GM06990 (cell line): ENCODE measurements at places on chromosomes 7 and 10.

GRCh38 chr7:3043544-3044371, at the start of gene CARD11:
TSS of gene CARD11 (minus strand) at chr7:3043867. CDS start at chr7:2958506, 85,361 bp downstream.
- peak; percentile 67 for DNase-seq

- peak; percentile 48 for DNase-seq
Measured at GRCh38 chr7:138023618-138024342, 21.9 kb upstream of the CREB3L2 start.

DNA sequence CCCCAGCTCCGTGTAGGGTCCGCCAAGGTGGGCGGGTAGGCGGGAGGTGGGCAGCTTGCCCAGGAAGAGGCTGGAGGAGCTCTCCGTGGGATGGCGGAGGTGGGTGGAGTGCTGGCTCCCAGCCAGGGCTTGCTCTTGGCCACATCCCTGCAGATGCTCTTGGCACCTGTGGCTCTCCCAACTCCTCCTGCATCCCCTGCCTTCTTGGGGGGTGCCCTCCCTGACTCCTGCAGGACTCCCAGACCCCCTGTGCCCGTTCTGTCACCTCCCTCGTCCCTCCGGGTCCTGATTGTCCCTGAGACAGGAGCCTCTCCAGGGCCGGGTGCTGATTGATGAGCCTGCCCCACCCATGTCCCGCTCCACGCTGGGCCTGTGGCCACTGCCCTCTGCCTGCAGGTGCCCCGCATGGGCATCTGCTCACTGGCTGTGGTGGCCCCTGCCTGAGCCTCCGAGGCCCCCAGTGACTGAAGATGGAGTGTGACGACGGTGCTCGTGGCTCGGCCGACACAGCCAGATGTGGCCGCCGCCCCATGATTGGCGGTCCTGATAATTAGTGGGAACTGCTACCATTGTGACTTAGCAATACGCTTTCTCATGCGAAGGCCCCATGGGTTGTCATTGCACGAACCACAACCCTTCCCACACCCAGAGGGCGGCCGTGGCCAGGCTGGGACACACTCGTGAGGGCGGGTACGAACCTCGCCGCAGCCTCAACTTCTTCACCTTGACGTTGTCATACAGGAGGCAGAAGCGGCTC, 23.6 kb downstream of the CFAP46 start:
- DNase-seq: no peak

- DNase-seq: no peak
Measured at GRCh38 chr7:123751821-123752220, 3.0 kb upstream of the WASL start.

- no peak for DNase-seq
Measured at GRCh38 chr10:114258274-114258840, 19.3 kb downstream of the VWA2 start.

DNA sequence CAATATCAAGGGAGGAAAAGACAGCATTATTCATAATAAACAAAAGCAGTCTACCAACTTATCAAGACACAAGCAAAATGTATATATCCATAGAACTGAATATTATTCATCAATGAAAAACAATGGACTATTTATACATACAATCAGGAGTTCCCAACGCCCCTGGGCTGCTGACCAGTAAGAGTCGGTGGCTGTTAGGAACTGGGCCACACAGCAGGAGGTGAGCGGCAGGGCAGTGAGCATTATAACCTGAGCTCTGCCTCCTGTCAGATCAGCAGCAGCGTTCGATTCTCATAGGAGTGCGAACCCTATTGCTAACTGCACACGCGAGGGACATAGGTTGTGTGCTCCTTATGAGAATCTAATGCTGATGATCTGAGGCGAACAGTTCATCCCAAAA, 71.7 kb upstream of the GPR22 start:
- DNase-seq: no peak

GRCh38 chr7:24133691-24134090, 150.3 kb upstream of the NPY start:
- DNase-seq: no peak

DNA sequence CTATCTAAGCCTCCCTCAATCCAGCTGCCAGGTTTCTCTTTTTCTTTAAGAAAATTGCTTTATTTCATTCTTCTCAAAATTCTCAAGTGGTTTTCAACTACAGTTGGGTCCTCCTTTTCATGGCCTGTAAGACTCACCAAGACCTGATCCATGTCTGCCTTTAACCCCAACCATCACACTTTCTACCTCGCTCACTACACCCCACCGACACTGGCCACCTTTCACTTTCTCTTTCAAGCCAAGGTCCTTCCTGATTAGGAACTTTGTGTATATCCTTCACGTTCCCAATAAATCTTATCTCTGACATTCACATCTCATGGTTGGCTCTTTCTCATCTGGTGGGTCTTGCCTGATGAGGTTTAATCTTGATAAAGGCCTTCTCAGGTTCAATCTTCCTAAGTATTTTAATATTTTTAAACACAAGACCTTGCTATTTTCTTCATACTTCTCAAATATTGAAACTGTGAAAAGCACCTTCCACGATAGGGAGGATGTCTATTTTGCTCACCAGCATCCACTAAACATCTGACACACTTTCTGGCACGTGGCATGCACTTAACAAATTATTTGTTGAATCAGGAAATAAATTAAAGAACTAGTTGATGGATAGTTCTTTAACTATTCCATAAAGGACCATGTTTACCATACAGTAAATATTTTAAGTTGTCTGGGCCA, 624.8 kb downstream of the GRID1 start:
- DNase-seq: no peak

DNA sequence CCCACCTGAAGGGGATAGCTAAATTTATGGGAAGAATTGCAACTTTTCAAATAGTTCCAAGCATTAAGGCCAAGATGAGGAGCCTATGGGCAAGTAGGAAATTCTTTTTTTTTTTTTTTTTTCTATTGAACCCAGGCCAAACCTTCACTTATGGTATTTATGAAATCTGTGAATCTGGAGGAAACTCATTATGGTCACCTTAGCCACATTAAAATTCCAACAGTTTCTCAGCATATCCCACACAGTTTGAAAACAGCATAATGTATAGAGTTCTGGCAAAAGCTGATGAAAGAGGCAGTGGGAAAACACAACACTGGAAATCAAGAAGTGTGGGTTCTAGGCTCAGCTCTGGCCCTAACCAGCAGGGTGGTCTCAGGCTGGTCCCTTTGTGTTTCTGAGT, 236.9 kb downstream of the PTEN start:
- DNase-seq: no peak

- DNase-seq: no peak
Measured at GRCh38 chr10:117552156-117552631, 9.6 kb downstream of the EMX2 start.

DNA sequence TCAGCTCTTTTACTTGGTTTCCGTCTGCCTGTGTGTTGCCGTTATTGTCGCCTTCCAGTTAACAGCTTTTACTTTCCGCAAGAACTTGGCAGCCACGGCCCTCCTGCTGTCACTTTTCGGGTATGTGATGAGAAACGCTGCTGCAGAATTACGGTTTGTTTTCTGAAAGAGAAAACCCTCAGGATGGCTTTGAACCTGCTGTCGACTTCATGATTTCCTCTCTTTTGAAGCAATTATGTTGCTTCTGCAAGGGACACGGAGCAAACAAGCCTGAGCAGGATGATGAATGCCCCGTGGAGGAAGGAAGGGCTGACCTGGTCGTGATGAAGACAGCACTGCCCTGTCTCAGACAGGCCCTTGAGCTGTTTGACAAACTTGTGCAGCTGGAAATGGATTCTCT, 339.8 kb downstream of the ABCA13 start:
- DNase-seq: no peak

DNA sequence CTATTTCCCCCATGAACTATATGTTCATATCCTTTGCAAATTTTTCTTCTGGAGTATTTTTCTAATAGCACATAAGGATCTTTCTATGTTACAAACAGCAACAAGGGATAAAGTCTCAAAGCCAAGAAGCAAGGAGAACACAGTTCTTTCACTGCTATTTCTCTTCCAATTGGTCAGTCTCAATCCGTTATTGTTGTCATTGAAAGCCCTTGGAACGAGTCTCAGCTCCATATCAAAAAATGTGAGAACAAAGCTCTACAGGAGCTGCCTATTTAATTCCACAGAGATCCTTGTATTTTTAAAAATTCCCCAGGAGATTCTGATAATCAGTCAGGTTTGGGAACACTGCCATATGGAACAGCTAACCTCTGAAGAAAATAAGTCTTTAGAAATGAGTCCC, 15.7 kb downstream of the SLC35B4 start:
- no peak for DNase-seq

GRCh38 chr7:80869821-80870751, 48.8 kb downstream of the SEMA3C start:
- DNase-seq: no peak

DNA sequence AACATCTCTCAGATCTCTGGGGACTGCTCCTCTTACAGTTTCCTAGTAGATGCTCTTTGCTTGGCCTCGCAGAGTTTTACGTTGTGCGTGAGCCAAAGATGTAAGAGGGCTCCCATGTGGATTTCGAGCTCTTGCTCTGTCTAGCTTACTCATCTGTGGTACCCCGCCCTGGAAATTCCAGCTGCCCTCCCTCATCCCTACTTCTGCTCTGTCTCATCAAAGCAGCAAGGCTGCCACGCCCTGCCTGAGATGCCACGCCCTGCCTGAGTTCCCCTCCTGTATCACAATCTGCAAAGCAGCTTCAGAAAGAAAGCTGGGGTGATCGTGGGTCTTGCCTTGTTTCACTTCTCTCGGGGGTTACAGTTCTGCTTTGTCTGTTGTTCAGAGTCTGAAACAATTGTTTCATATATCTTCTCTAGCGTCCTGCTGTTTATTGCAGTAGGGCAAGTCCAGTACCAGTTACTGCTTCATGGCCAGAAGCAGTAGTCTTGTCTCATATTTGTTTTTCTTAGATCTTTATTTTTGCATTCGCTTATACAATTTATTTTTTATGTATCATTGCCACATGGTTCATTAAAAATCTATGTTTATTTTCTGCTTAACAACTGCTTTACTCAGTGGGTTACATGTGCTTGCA, 36.1 kb upstream of the CCNY start:
- peak; percentile 46 for DNase-seq

DNA sequence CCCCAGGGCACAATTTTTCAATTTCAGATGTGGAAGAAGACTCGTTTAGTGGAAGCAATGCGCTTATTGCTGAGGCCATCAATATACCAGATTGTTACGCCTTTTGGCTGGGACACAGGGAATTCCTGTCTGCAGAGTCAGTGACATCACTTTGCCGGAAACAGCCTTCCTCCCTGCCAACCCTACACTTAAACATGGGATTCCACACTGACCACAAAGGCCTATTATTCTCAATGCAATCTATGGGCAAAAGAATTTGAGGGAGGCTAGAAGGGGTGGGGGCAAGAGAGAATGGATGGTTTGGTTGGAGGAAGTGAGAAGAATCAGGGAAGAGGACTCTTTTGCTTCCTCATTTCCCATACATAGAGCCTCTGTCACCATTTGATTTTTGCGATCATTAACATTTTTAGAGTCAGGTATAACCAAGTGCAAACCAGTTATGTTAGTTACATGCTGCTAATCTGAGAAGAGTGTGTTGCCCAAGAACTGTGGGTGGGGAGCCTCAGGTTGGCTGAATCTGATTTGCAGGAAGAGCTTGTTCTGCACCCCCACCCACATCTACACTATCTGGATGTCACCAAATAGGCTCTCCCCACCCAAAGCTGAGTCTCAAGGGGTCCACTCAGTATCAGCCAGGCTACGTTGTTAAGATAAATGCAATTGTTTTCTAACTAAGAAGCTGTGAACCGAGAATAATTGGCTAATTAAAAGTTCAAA, 58.2 kb downstream of the ENTPD1 start:
- no peak for DNase-seq

DNA sequence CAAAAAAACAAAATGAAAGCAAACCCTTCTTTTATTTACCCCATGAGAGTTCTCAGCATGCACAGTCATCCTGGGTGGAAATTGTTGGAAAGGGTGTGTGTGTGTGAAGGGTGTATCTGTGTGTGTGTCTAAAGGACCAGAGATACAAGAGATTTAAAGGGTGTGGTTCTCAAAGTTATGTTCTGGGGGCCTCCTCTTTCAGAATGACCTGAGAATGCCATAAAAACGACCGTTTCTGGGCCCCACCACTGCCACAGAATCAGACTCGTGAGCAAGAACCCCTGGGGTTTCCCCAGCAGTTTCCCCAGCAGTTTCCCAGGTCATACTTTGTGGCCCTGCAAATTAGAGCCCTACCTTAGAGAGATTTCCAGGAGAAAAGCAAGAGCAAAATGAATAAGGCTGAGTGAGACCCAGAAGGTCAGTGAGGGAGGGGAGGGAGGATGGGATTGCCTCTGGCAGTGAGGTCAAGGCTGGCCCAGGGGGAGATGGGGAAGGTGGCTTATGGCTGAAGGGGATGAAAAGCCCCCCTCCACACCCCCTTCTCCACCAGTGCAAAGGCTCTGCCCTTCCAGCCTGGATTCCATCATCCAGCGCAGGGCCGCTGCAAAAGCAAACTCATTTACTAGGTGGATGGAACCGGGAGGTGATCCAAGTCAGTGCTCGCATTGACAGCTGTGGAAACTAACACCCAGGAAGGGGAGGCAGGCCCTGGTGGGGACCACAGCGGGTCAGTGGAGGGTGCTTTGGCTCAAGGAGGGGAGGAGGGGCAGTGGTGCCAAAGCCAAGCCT, 10.2 kb downstream of the PYROXD2 start:
- DNase-seq: no peak

- no peak for DNase-seq
Measured at GRCh38 chr7:29596593-29597178, 33.1 kb downstream of the PRR15 start.

- no peak for DNase-seq
Measured at GRCh38 chr10:31952066-31952465, 23.4 kb upstream of the ARHGAP12 start.

- DNase-seq: no peak
Measured at GRCh38 chr7:108066486-108066885, 63.5 kb upstream of the LAMB1 start.
